Activated CD4-positive, alpha-beta memory T cell treated with anti-CD3 and anti-CD28 coated beads for 36 hours (primary cell): ENCODE measurements at places on chromosomes 6 and 20.

DNA sequence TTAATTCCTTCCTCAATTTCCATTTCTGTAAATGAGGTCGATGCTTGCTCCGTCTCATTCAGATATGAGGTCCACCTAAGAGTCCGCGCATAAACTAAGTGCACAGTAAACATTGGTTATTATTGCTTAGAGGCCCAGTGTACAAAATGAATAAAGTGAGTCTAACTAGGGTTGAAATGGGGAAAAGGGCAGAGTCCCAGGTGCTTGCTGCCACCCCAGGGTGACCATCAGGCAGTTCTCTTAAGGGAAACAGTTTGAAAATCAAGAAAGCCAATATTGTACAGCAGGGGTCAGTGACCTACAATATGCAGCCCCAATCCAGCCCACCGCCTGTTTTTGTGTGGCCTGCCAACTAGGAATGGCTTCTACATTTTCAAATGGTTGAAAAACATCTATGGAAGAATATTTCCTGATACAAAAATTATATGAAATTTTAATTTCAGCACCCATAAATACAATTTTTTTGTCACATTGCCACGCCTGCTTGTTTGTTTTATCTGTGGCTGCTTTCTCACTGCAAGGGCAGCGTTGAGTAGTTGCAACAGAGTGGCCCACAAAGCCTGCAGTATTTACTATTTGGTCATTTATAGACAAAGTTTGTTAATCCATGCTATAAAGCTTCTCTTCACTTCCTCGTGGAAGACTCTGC lies 43.3 kb downstream of the SLC13A3 start:
- DNase-seq = no peak

DNA sequence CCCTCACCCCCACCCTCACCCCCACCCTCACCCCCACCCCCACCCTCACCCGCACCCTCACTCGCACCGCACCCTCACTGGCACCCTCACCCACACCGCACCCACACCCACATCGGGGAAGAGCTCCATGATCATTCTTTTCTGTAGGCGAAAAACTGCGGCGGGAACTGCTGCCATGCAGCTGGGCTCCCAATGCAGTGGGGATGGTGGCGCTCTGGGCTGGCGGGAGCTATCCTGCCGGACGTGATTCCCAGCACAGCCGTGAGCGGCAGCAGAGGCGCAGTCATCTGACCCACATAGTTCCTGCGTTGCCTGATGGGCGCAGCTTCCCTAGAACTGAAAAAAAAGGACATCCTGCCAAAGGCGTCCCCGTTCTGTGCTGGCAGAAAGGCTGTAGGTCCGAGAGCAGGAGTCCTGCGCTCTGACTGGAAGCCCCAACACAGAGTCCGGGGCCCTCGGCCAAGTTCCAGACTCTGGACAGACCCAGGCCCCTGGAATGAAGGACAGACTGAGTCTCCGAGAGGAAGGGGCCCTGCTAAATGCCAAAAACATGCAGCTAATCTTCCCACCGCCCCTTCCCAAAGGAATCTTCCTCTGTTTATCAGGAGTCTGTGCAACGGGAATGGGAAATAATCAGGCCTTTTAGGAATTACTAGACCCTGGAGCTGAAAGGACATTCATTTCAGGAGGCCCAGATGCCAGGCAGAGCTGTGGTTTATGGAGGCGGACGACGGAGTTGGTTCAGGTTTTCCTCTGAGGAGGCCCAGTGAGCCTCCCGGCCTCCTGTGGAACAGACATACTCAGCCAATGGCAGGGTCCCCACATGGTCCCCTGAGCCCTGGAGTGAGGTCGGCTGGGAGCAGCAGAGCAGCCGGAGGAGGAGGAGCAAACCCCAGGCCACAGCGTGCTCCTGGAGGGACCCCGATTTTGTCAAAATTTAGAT lies 14.1 kb upstream of the TCFL5 start:
- peak; percentile 30 for DNase-seq

DNA sequence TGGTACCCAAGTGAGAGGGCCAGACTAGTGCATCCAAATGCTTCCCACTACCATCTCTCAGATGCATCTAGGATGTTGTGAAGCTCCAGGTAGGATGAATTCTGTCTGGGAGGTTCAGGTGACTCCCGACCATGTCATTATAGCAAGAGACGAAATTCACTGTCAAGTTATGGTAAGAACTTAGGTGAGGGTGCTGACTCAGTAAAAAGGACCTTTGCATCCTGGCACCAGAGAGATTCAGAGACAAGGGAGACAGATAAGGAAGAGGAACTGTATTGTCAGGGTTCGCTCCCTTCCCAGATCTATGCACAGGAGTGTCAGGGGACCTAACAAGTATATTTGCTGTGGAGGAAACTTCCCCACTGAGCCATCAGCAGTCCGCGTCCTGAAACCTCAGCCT lies 11.2 kb upstream of the PRIM2 start:
- DNase-seq = no peak

DNA sequence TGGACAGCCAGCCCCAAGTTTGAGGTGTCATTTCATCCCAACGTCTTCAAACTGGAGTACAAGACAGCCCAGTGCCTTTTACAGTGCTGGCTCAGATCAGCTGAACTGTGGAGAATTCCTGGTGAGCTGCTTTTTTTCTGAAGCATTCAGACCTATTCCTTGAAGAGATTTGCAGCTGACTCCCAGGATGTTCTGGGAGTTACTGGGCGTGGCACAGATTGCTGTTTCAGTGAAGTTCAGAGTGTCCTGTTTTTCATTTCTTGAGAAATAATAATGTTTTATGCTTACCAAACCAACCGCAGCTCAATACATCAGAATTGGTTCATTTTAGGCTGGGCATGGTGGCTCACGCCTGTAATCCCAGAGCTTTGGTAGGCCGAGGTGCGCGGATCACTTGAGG lies 33.4 kb upstream of the SRPK1 start:
- DNase-seq = no peak

GRCh38 chr20:51462566-51463276 lies 79.8 kb downstream of the NFATC2 start:
- DNase-seq = no peak

DNA sequence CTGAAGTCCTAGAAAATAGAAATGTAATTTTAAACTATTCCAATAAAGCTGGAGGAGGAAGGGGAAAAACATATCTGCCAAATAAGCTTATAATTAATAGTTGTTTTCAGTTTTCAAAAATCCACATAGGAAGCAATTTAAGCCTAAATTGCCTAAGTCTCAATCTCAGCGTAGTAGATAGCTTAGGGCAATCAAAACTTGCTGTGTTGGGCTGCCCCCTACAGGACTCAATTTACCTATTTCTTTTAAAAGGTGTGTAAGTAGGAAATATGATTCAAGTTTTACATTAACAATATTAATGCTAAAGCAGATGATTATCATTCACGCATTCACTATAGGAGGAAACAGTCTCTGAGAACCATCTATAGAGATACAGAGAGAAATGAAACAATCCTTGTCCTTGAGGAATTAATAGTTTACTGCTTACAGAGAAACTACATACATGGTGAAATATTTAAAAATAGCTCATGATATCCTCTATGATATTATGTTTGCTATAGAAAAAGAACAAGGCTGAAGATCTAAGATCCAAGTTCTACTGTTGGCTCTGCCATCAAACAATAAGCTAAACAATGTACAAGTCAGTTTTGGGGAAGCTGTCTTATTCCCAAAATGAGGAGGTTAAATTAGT lies 102.1 kb downstream of the ATG5 start:
- DNase-seq = peak; percentile 75

GRCh38 chr6:17905611-17906592 lies 81.5 kb downstream of the KIF13A start:
- no peak for DNase-seq

DNA sequence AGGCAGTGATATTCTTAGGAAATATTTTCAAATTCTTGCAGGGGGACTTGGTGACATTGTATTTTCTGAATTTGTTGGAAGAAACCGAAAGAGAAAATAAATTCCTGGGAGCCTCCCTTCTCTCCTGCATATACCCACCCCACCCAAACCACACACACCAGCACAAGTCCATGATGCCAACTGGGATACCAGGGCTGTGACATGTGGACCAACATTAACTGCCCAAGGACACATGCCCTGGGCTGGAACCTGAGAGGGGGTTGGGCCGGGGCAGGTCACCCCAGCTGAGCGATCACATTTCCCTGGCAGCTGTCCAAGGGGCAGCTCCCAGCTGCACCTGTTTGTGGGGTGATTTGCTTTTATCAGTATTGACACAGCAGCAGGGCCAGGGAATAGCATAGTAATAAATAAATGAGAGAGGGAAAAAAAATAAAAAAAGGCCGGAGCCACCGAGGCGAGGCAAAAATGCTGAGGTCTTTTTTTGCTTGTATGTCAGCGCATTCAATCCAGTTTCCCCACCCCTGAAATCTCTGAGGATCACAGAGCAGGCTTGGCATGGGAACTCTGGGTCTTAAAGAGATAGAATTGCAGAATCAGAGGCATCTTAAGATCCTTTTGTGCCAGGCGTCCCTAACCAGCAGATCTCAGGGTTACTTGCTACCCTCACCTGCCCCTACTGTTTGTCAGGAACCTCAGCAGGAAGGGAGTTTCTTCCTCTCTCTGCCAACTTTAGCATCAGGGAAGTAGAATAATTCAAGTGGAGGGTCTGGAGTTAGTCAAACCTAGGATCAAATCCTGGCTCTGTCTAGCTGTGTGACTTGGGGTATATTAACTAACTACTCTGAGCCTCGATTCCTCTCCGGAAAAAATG lies 66.5 kb upstream of the PIM1 start:
- DNase-seq = peak; percentile 38

DNA sequence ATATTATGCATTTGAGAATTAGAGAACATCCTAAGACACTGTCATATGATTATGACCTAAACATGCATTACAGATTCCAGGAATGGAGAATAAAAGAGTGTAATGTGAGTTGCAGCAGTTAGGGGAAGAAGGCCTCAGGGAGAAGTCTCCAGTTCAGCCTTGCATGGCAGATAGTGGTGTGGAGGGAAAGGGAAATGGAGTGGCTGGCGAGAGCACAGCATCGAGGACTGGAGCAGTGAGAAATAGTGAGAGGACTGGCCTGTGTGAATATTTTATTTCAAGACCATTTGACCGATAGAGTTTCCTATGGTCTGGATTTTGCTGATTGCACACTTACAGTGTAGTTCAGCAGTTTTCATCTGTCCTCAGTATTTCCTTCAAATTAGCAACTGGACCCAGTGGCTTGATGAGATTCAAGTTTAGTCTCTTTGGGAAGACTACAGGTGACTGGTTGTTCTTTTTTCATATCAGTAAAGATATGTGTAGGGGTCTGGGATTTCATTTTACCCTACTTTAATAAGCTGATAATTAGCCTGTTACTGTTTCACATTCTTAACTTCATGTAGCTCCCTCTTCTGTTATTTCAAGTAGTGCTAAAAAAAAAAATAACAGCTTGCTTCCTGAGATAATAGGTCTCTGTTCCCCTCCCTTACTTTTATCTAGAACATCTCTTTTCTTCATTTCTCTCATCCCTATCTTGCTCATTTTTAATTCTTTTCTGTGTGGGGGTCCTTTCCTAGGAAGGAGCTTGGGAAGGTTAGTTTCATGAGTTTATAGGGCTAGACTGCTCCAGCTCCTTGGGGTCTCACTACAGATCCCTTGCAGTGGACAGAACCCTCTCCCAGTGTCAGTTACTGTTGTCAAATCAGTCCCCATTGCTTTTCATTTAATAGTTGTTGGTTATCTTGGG lies 27.9 kb downstream of the BLTP3A start:
- no peak for DNase-seq

- DNase-seq = no peak
Measured at GRCh38 chr6:166907373-166907841, 48.9 kb downstream of the RNASET2 start.

DNA sequence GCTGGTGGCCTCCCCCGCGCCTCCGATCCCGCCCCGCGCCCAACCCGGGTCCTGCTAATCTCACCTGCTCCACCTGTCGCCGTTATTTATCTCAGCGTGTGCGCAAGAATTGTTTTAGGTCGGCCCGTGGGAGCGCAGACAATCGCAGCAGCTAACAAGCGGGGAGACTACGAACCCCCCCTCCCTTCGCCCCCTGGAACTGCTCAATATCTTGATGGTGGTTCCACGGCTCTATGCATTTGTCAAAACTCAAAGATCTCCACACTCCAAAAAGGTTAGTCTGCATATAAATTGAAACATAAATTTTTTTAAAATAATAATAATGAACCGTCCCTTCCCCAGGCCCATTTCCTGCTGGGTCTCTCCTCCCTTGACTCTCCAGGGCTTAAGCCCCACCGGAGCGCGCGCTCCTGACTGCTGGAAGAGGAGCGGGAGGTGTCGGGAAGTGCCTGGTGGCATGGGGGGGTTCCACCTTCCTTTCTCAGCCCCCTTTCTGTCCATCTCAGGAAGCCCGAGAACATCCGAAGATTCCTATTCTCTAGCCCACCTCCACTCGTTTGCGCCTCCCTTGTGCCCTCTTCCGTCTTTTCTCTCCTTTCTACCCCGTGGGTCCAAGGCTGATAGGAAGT lies 1.6 kb upstream of the MDGA1 start:
- peak; percentile 79 for DNase-seq

GRCh38 chr6:41528409-41528963 lies 17.7 kb upstream of the FOXP4 start:
- DNase-seq = no peak

DNA sequence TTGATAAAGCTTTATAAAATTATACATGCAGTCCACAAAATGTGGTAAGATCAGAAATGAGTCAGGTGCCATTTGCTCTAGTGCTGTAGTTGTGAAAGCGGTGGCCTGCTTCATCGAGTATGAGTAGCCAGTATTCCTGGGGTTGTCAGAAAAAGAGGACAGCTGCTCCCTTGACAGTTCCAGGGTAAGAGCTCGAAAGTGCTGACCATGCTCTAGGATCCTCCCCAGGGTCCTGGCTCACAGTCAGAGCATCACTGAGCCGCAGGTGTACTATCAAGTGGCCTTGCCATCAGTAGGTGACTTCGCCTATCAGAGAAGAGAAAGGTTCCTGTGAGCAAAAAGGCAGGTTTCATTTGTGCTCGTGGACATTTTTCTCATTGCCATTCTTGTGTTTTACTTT lies 3.6 kb downstream of the BTBD3 start:
- no peak for DNase-seq

DNA sequence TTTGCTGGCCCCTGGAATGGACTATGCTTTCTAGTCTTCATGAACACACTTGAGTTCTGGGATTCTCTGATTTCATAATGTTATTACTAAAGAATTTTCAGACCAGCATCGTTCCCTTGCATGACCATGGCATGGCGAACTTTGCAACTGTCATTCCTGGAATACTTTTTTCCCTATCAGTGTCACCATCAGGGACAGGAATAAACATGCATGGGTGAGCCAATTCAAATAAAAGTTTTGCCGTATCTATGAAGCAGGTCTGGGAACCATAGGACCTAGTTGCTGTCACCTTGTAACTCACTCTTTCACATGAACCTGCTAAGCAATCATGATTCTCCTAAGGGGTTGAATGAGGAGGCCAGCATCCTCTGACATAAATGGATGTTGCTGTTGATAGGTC lies 68.2 kb upstream of the AGPAT4 start:
- DNase-seq = no peak

- DNase-seq = no peak
Measured at GRCh38 chr20:47273591-47274235, 82.8 kb downstream of the ZMYND8 start.

GRCh38 chr6:39812853-39813533 lies 20.8 kb downstream of the DAAM2 start:
- no peak for DNase-seq

DNA sequence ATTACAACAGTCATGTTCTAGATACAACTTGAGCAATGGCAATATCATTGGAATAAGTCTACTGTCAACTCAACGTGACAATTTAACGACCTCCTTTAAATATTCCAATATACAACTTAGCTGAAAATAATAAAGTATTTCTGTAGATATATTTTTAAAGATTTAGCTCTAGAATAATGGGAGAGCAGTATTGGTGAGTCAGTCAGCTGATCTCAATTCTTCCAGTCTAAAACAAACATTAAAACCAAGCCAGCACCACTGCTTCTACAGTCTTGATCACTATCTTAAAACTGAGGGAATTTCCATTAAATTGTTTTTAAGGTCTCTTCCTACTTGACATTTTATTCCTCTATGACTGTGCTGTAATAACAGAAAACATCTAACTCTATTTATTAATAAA lies 38.2 kb downstream of the NOL7 start:
- no peak for DNase-seq
